ENCODE measurements at places on chromosomes 4 and X. TPM values are rescaled to one million over a fixed set of nuclear protein-coding genes. Genes with fewer than 3 reads are reported as not detected.

GRCh38 chr4:140752291-140753068 lies 3.7 kb downstream of the TBC1D9 start:
- no peaks in the 10 kb centered on the region for H3K4me1 ChIP-seq
- no peak for DNase-seq
- H3K27me3 ChIP-seq: peaks cover 52% of the 10 kb centered on the region
- H3K36me3 ChIP-seq: no peaks in the 10 kb centered on the region

- H3K4me3 ChIP-seq: no peak overlapping the region
- H3K27ac ChIP-seq: no peak overlapping the region
- H3K27me3 ChIP-seq: peaks cover 14% of the 10 kb centered on the region
- no peak for DNase-seq
- no peaks in the 10 kb centered on the region for H3K4me1 ChIP-seq
These were observed 5.8 kb downstream of the ANOS1 start for GRCh38 chrX:8726031-8726652.

TMPRSS11F gene
- not detected for total RNA-seq

DNA sequence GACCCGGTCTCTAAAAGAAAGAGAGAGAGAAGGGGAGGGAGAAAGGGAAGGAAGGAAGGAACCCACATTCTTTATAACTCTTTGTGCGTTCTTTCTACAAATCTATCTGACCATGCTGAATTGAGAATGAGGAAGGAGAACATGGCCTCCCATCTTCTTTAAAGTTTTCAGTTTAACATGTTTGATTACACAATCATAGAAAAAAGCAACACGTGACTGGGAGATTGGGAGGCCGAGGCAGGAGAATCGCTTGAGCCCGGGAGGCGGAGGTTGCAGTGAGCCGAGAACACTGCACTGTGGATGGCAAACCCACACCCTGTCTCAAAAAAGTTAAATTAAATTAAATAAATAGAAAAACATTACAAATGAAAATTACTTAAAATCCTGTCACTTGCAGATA lies 254.5 kb downstream of the RAPGEF2 start:
- H3K4me1 ChIP-seq: no peaks in the 10 kb centered on the region
- no peaks in the 10 kb centered on the region for H3K27me3 ChIP-seq
- DNase-seq: no peak

DNA sequence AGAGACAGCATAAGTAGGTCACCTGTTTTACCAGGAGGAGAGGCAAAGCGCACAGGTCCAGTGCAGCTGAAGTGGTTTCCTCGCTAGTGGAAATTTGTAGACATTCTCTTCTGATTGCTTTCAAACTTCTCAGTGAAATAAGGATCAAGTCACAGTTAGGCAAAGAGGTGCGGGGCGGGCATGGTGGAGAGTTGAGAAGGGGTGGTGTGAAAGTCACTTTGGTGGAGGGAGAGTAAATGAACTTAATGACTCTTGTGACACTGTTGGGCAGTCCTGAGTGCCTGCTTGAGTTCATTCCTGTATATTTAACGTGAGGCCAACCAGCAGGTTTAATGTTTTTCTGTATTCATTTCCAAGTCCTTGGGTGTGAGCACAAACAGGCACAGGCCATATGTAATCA lies 235.6 kb downstream of the TRIML1 start:
- no peak for DNase-seq
- no peaks in the 10 kb centered on the region for H3K27me3 ChIP-seq

DNA sequence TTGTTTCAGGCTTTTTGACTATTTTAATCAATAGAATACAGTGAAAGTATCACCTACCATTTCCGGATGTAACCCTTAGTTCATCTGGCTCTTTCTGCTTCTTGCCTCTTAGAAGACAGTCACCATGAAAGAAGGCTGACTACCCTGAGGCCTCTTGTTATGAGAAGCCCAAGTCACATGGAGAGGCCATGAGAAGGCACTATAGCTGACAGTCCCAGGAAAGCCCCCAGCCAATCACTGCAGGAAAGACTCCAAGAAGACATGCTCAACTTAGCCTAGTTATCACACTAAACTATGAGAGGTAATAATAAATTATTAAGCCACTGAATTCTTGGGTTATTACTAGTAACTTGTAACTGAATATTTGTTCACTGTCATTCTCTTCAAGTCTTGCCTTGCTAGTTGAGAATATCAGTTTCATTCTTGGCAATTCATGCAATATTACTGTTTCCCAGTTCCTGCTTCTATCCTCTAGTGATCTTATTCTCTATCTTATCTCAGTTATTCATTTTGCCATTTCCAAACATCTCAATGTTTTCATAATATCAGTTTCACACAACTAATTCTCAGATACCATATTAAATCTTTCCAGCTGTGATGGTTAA lies 57.1 kb upstream of the GUCY1A1 start:
- no peaks in the 10 kb centered on the region for H3K36me3 ChIP-seq
- DNase-seq: no peak
- no peak overlapping the region for H3K4me3 ChIP-seq
- H3K4me1 ChIP-seq: no peaks in the 10 kb centered on the region
- H3K27ac ChIP-seq: no peak overlapping the region
- H3K27me3 ChIP-seq: peaks cover 16% of the 10 kb centered on the region

DNA sequence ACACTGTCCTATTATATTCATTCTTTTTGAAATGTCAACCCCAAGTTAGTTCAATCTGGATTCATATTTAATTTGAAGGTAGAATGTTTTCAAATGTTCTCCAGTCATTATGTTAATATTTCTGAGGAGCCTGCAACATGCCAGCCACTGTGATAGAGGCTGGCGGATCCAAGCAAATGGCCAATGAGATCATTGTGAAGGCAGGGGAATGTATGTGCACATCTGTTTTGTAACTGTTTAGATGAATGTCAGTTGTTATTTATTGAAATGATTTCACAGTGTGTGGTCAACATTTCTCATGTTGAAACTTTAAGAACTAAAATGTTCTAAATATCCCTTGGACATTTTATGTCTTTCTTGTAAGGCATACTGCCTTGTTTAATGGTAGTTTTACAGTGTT lies 1.6 kb downstream of the CXCL1 start:
- no peak overlapping the region for H3K27ac ChIP-seq
- H3K4me3 ChIP-seq: no peak overlapping the region

GRCh38 chrX:71052721-71053120 lies 15.4 kb downstream of the SNX12 start:
- peaks cover 6% of the 10 kb centered on the region for H3K4me1 ChIP-seq
- peak overlapping the region; percentile 64 for H3K4me3 ChIP-seq
- no peaks in the 10 kb centered on the region for H3K27me3 ChIP-seq
- peaks cover 10% of the 10 kb centered on the region for H3K36me3 ChIP-seq

XAGE3 gene
- not detected for total RNA-seq

DNA sequence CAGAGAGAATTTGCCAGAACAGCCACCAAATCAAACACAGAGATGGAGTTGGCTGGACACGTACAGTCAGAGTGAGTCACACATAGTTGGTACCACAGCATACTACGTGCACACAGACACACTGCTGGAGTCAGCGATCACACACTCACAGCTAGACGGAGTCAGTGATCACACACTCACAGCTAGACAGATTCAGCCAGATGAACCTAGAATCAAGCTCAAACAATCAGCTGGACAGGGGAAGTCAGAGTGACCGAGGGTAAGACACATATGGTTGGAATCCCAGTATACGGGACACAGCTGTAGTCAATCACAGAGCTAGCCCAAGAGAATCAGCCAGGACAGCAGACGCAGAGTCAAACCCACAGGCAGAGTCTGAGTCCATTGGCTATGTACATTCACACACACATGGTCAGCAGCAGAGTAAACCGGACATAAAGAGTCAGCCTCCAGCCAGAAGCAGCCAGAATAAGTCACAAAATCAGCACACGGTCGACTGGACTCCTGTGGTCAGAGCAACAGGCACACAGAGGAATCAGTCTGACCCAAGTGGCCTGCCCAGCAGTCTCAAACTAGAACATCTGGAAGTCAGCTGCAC lies 4.6 kb downstream of the SLC38A5 start:
- no peak for DNase-seq
- peak overlapping the region; percentile 96 for H3K4me3 ChIP-seq
- H3K27ac ChIP-seq: peak overlapping the region; percentile 65
- peaks cover 37% of the 10 kb centered on the region for H3K4me1 ChIP-seq
- no peaks in the 10 kb centered on the region for H3K27me3 ChIP-seq
- H3K36me3 ChIP-seq: peaks cover 63% of the 10 kb centered on the region

DNA sequence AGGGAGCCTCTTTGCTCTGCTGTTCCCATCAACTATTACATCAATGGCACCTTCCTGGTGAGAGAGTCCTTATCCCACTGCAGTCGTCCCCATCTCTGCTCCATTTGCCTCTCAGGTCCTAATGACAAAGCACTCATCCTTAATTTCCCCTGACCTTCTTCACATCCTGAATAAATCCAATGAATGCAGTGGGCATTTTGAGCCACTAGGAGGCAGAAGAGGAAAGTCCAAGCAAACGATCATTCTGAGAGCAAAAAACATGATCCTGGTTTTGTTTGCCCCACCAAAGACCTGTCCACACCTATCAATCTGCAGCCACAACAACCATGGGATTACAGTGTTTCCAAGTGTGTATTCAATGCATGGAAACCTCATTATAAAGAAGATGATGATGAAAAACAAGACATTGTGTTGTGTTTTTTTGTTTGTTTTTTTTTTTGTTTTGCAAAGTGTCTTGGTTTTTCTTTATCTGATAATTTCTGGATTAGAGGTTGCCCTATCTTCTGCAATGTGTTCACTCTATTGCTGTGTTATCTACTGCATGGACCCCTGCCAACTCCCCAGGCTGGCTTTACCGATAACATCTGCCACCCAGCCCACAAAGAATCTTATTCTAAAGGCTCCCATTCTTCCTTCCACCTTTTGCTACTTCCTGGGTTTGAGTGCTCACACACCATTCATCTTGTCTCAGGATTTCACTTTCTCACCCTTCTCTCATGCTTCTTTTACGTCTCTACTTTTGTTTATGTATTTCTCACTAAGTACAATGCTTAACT lies 207.2 kb downstream of the NLGN4X start:
- peaks cover 2% of the 10 kb centered on the region for H3K4me1 ChIP-seq
- no peaks in the 10 kb centered on the region for H3K36me3 ChIP-seq
- H3K4me3 ChIP-seq: no peak overlapping the region
- no peak overlapping the region for H3K27ac ChIP-seq
- DNase-seq: peak; percentile 61
- H3K27me3 ChIP-seq: no peaks in the 10 kb centered on the region

GRCh38 chr4:149344436-149344835 lies 471.2 kb downstream of the IQCM start:
- no peak overlapping the region for H3K4me3 ChIP-seq
- DNase-seq: no peak
- H3K27me3 ChIP-seq: no peaks in the 10 kb centered on the region
- no peaks in the 10 kb centered on the region for H3K4me1 ChIP-seq
- no peak overlapping the region for H3K27ac ChIP-seq

- H3K4me1 ChIP-seq: peaks cover 2% of the 10 kb centered on the region
- DNase-seq: no peak
- no peak overlapping the region for H3K27ac ChIP-seq
- no peak overlapping the region for H3K4me3 ChIP-seq
These were observed 14.6 kb upstream of the RBM3 start for GRCh38 chrX:48559636-48560035.

AMOT gene
- 2.5 TPM for total RNA-seq

GRCh38 chrX:52363247-52363883 lies 5.5 kb upstream of the XAGE2 start:
- no peaks in the 10 kb centered on the region for H3K27me3 ChIP-seq
- H3K4me3 ChIP-seq: no peak overlapping the region
- DNase-seq: no peak
- no peaks in the 10 kb centered on the region for H3K4me1 ChIP-seq
- H3K36me3 ChIP-seq: no peaks in the 10 kb centered on the region
- no peak overlapping the region for H3K27ac ChIP-seq

DNA sequence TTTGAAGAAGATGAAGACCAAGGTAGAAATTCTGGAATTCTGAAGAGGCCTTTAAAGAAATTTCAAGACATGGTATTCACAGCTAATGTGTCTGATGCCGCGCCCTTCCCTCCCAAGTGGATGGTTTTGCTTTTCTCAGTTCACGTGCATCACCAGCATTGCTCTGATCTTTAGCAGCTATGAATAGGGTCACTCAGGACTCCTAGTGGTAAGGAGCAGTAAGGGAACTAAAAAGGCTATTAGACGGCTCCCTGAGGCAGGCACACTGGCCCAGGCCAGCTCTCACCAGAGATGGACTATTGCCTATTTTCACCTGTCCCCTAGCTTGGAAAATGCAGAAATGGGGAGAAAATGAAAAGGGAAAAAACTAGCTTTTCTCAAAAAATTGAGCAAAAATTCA lies 447.5 kb upstream of the RASGEF1B start:
- no peaks in the 10 kb centered on the region for H3K36me3 ChIP-seq
- peaks cover 4% of the 10 kb centered on the region for H3K27me3 ChIP-seq
- DNase-seq: no peak
- peaks cover 3% of the 10 kb centered on the region for H3K4me1 ChIP-seq
- H3K27ac ChIP-seq: no peak overlapping the region
- no peak overlapping the region for H3K4me3 ChIP-seq

PRSS12 gene
- not detected for total RNA-seq

EVC gene
- 1.9 TPM for total RNA-seq

DNA sequence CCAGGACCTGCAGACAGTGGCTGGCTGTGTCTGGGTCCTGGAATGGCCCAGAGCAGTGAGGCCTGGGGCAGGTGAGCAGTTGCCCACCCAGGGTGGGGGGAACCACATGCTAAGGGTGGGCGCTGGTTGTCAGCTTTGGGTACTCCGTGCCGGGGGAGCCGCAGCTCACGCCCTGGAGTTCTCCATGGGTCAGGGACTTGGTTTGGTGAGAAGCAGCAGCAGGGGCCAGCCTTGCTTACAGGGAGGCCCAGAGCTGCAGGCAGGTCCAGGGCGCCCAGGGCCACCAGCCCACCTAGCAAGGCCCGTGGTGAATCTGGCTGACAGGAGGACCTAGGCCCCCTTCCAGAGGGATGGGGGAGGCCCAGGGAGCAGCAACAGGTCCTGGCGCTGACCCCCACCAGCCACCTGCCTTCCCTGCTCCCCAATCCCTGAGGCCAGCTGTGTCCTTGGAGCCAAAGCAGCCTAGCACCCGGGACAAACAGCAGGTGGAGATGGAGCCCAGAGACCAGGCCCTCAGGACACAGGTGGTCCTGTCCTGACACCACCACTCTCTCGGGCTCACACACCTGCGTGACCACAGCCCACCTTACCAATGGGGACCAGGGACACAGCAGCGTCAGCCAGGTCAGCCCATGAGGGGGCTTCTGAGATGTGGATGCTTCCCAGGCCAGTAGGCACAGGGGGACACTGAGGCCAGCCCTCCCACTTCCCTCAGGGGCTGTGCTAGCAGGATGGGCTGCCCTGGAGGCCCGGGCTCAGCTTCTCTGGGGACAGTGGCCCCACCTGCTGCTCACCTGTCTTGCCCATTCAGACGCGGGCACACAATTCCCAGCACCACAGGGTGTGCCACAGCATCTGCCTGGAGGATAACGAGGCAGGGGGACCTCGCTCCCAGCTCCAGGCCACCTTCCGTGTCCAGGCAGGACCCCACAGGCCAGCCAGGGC lies 3.5 kb downstream of the MXD4 start:
- no peaks in the 10 kb centered on the region for H3K36me3 ChIP-seq
- H3K27me3 ChIP-seq: no peaks in the 10 kb centered on the region
- H3K27ac ChIP-seq: no peak overlapping the region

SMIM31 gene
- total RNA-seq: not detected

GRCh38 chr4:106588891-106589290 lies 220.3 kb upstream of the GIMD1 start:
- H3K27me3 ChIP-seq: no peaks in the 10 kb centered on the region
- DNase-seq: no peak
- no peaks in the 10 kb centered on the region for H3K36me3 ChIP-seq
- H3K4me3 ChIP-seq: no peak overlapping the region
- H3K4me1 ChIP-seq: no peaks in the 10 kb centered on the region

Data from activated CD4-positive, alpha-beta T cell treated with anti-CD3 and anti-CD28 coated beads, Interleukin-2, amount 10 ng/mL, durations not matched to agents 24 days and 14 days (primary cell).